GM04504 (cell line): ENCODE measurements at places on chromosomes 11 and 22.

DNA sequence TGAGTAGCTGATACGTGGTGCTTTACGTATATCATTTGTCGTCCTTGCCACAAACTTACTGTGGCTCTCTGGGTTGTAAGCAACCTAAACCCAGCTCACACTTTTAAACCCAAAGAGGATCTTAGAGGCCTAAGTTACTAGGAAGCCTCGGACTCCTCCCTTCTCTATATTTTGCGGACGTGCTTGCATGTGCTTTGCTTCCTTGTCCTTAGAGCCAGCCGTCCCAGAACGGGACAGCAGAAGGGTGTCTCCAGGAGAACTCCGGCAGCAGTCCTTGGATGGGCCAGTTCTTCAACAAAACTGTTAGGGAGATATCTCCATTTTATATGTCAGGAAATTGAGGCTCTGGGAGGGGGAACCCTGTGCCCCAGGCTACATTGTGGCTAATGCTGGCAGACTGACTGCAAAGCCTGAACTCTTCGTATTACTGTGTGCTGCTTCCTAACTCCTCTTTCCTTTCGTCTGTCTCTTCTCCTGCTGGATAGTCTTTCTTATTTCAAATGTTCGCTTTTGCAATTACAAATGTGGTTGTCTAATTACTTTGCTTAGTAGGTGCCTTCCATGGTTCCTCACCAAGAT, 33.8 kb downstream of the TNRC6B start:
- no peak for DNase-seq

GRCh38 chr11:100612766-100613165, 74.3 kb upstream of the ARHGAP42 start:
- DNase-seq: no peak

DNA sequence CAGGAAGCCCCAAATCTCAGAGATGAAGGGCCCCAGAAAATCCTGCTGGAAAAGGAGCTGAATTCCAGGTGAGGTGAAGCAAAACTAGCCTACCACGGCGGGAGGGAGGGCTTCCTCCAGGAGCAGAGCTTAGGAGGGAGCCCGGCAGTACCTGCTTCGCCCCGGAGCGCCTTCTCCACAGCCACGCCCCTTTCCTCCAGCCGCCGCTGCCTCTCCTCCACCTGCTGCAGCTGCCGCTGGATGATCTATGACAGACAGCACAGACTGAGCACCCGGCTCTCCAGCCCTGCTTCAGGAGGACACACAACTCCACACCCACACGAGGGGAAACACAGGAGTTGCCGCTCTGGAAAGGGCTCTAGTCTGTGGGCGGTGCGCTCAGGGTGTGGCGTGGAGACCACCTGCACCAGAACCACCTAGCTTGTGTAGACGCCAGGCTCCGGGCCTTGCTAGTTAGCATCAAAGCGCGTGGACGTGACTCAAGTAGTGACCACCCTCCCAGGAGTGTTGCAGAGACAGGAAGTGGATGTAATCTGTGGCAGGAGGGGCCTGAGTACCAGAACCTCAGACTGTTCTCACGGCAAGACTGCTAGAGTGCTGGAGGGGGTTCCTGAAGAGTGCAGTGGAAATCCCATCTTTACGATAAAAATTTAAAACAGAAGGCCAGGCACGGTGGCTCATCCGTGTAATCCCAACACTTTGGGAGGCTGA, 34.6 kb upstream of the BID start:
- DNase-seq: no peak

DNA sequence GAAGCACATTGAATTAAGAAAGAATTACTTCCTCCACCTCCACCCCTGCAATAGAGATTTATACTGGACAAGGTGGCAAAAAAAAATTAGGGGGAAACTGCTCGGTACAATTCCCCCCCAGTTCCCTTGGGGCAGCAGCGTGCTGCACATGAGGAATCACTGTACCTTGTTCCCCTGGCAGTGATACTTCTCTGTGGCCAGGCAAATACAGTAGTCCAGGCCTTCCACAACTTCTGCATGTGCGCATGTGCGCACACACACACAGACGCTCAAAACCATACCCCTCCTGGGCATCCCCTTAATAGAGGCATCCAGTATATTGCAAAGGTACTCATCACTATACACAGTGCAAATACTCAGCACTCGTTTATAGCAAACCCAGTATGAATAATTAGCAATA, 68.9 kb downstream of the ARFGAP2 start:
- no peak for DNase-seq

DNA sequence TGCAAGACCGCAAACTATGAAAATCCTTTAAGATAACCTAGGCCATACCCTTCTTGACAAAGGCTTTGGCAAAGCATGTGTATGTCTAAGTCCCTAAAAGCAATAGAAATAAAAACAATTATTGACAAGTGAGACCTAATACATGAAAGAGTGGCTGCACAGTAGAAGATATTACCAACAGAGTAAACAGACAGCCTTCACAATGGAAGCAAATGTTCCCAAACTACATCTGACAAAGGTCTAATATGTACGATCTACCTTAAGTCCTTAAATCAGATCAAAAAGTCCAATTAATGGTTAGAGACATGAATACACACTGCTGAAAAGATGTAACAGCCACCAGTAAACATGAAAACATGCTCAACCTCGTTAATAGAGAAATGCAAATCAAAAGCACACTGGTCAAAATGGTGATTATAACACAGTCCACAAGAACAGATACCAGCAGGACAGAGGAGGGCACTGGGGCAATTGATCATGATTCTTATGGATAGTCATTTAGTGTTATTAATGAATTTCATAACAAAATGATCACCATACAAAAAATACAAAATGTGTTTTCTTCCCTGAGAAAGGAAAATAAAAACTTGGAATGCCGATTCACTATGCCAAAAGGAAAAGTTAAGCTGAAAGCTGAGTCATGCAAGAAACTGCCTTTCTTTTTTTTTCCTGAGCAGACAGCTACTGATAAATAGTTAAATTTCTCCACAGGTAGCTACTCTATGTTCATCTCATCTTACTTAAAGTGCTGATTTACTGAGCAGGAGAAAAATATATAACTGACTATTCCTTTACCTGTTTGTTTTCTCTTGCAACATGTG, 102.6 kb upstream of the VPREB1 start:
- no peak for DNase-seq

DNA sequence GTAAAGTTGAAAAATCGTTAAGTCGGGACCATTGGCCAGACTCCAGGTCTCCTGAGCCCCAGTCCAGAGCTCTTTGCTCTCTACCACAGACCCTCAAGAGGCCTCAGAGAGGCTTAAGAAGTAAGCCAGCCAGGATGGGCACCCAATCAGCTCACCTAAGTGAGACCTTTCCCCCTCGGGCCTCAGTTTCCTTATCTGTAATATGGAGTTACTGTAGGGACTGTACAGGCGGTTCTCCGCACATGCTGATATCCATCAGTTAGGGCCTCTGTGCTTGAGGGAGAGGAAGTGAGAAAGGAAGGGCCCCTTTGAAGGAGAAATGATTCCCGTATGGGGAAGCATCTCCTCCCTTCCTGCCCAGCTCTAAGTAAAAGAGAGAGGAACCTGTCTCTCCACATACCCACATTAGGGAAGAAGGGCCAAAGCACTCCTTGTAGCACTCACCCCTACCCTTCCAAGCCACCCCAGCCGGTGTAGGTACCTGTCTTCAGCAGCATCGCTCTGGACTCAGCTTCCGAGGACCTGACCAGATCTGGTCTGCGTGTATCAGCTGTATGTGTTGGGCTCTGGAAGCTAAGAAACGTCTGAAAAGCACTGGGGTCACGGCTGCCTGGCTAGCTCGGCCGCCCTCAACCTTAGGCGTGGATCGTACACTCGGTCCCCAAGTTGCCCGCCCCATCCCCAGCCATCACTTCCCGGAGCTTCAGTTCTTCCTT, 653 bp downstream of the NAGA start:
- DNase-seq: no peak

DNA sequence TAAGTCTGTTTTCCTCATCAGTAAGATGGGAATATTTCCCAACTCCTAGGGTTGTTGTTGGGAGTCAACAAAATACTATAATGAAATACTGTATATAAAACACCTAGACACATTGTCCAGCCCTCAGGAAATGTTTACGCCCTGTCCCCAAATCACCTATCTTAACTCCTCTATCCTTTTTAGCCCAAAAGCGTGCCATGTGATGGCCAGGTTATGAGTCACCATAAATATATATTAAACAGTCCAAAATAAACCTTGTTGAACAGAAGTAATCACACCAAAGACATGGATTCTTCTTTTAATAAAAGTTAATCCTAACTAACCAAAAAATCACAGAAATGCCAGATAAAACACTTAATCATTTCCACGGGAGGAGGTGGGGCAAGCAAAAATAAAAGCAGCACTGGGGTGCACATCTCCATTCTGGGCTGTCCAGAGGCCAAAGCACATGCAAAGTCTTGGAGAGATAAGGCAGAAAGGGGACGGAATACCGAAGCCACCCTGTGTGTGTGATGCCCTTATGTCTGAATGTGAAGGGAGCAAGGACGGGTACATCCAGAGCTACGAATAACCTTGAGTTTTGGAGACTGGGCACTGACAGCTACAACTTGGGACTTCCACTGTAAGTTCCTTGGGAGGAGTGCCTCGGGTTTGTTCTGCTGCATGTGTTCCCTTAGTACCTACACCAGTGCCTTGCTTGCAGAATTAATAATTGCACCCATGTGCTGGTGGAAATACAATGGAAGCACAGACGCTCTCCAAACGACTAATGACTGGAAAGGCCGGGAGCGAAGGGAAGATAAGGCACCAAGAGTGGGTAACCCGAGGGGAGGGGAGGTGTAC, 1.1 kb downstream of the OSBP start:
- DNase-seq: no peak

DNA sequence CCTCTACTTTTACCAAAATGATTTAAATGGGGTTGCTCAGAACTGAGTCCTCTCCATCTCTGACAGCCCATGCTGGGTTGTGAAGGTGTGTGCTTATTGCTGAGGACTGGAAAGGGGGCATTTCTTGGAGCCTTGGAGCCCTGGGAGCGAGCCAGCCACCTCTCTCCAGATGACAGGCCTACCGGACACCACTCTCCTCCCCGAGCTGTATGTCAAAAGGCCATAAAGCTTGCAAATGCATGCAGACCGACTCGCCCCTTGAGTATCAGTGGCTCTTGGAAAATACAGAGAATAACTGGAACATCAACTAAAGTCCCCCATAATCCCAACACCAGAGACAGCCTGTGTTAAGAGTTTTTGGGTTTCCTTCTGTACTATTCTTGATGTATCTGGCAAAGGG, 67.9 kb upstream of the PITPNB start:
- no peak for DNase-seq

DNA sequence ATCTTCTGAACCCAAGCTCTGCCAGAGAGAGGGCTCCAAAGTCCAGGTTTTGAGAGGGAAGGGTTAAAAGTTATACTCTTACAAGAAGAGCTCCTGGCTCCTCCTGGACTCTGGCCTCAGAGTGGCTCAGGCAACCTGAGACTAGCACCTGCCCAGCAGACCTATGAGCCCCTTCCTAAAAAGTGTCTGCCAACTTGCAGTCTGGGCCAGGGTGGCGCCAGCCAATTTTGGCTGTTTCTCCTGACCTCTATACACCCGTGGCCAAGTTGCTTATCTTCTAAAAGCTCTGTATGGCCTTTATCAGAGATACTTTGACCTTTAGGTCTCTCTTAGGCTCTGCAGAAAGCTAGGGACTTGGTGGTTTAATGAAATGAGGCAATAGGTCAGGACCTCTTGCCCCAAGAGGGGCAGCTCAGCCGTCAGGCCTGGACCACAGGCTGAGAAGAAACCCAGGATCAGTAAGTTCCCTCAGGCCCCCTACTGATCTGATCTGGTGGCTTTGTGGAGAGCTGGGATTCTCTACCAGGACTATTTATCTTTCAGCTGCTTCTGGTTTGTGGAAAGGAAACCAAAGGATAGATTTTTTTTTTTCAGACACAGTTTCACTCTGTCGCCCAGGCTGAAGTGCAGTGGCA, 10.3 kb upstream of the UCP3 start:
- DNase-seq: no peak

- DNase-seq: peak; percentile 32
Measured at GRCh38 chr11:32706985-32707741, 87.3 kb downstream of the CCDC73 start.

- no peak for DNase-seq
Measured at GRCh38 chr22:23912293-23912903, 18.2 kb downstream of the MIF start.

GRCh38 chr11:66546368-66546965, at the start of gene ACTN3:
TSS of gene ACTN3 (plus strand) at chr11:66546903. CDS start at chr11:66546938, 35 bp downstream.
- DNase-seq: no peak

GRCh38 chr11:17650127-17650911, 69.1 kb upstream of the MYOD1 start:
- no peak for DNase-seq

- no peak for DNase-seq
Measured at GRCh38 chr11:44138286-44138685, 42.8 kb downstream of the EXT2 start.

- no peak for DNase-seq
Measured at GRCh38 chr11:127075758-127076157, 75.2 kb upstream of the KIRREL3 start.

GRCh38 chr11:126345759-126346585, 9.5 kb upstream of the ST3GAL4 start:
- no peak for DNase-seq

- no peak for DNase-seq
Measured at GRCh38 chr11:122796128-122796717, 42.1 kb upstream of the CRTAM start.

DNA sequence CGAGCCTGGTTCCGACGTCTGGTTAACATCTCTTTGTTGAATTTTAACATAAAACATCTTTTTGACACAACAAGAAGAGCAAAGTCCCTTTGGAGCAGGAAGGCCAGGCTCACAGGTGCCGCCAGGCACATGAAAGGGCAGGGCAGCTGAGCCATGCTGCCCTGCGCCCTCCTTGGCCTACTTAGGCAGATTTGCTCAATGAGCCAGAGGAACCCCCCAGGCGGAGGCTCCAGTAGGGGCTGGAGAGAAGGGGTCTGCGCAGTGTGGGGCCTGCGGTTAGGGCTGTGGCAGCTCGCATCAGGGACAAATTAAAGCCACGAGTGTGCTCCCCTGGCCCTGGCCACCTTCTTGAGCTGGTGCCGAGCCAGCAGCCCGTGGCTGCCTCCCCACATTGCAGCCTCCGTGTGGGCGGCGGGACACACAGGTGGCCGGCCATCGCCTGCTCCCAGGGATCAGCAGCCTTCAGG, 9.9 kb upstream of the SLC22A12 start:
- no peak for DNase-seq

- DNase-seq: no peak
Measured at GRCh38 chr11:123047266-123047946, 14.5 kb downstream of the HSPA8 start.

- DNase-seq: no peak
Measured at GRCh38 chr11:14212986-14213385, 146.0 kb downstream of the RRAS2 start.

GRCh38 chr11:810040-810567, 337 bp downstream of the RPLP2 start:
- DNase-seq: no peak

- no peak for DNase-seq
Measured at GRCh38 chr11:76329983-76330382, 50.9 kb downstream of the THAP12 start.

- DNase-seq: no peak
Measured at GRCh38 chr22:38513063-38513462, 7.0 kb upstream of the DDX17 start.

DNA sequence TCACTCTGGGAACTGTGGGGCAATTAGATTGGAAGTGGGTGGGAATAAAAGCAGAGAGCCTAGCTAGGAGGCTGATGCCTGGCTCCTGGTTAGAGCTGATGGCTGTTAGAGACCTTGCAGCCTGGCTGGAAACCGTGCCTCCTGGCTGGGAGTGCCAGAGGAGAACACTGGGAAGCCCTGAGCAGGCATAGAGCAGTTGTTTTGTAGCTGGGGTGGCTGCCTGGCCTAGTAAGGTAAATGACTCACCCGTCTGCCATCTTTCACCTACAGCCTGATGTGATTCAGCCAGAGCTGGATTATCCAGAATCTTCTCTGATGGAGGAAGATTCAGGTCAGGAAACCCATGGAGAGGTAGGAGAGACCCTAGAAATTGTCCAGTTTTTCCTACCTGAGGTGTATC, 6.1 kb downstream of the UQCR10 start:
- DNase-seq: no peak
